Stimulated activated CD8-positive, alpha-beta memory T cell treated with anti-CD3 and anti-CD28 coated beads, Interleukin-7, amount 100 ng/mL, for 4 hours (primary cell): ENCODE measurements at places on chromosomes 2 and 18.

DNA sequence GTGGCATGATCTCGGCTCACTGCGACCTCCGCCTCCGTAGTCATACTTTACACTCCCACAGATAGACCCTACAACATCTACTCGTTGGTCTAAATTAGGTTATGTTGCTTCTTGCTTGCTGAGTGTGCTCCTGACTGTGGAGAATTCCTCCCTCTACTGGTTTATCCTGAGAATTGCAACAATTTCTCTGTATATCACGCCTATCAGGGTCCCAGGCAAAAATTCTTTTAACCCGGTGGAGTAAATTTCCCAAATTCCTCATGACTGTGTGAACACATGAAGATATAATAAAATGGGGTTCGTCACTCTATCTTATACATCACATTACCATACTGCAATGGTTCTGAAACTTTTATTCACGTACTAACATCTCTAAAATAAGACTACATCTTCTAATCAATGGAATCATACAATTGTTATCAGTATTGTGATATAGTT is 156.7 kb downstream of the EVA1A start:
- no peak for DNase-seq

DNA sequence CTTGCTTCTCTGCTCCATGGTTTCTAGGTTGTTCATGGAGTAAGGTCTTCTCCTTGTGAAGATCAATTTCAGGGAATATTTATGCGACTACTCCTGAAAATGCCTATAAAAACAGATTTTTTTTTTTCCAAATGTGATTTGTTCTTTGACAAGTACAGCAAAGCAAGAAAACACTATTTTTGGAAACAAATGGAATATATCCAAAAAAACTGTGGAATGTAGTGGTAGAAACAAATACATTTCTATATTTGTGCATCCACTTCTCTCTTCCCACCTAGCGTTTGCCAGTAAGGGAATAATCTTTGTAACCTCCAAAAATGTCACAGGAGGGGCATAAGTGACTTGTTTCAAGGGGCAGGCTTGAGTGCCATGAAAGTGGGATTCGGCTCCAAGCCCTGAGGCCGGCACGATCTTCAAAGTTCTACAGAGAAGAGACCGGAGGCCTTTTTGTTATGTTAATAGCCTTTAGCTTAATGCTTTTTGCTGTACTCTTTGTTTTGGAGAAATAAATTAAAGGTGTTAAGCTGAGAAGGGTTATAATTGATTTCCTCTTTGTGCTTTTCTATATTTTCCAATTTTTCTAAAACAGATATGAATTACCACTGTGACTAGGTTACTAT is 200.6 kb downstream of the NRP2 start:
- DNase-seq, result no peak

- DNase-seq, result no peak
These were observed 69.1 kb upstream of the FOXI3 start for GRCh38 chr2:88521445-88522073.

- DNase-seq, result no peak
These were observed 205.5 kb upstream of the KCNH7 start for GRCh38 chr2:163044114-163044513.

- DNase-seq, result no peak
These were observed 48.0 kb downstream of the SERPINB8 start for GRCh38 chr18:64017870-64018269.

- no peak for DNase-seq
These were observed 220.0 kb upstream of the TANK start for GRCh38 chr2:160940271-160940670.

- DNase-seq, result no peak
These were observed 402.0 kb upstream of the UBE2E3 start for GRCh38 chr2:180578441-180578840.

DNA sequence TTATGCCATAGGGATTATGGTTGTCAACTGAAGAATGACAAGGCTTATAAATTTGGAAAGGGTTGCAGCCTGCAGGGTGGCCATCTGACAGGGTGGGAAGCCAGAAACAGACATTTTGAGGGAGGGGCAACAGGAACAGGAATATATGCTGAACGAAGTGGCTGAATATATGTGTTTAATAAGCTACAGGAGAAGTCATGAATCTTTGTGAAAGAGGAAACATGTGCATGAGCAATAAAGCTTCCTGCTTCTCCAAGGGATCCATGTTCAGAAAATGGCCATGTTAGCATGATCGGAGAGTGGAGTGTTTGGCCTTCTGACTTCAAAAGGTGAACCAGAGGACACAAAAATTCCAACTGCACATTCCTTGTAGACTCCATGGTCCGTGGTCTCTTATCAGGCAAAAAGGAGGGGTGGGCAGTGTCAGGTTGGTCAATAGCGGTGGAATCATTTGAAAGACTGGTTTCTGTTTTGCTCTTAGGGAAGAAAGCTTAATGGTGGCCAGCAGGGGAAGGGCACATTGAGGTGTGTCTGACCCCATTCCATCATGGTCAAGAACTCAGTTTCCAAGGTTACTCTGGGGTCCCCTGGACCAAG is 144.1 kb downstream of the SOCS6 start:
- DNase-seq, result no peak

DNA sequence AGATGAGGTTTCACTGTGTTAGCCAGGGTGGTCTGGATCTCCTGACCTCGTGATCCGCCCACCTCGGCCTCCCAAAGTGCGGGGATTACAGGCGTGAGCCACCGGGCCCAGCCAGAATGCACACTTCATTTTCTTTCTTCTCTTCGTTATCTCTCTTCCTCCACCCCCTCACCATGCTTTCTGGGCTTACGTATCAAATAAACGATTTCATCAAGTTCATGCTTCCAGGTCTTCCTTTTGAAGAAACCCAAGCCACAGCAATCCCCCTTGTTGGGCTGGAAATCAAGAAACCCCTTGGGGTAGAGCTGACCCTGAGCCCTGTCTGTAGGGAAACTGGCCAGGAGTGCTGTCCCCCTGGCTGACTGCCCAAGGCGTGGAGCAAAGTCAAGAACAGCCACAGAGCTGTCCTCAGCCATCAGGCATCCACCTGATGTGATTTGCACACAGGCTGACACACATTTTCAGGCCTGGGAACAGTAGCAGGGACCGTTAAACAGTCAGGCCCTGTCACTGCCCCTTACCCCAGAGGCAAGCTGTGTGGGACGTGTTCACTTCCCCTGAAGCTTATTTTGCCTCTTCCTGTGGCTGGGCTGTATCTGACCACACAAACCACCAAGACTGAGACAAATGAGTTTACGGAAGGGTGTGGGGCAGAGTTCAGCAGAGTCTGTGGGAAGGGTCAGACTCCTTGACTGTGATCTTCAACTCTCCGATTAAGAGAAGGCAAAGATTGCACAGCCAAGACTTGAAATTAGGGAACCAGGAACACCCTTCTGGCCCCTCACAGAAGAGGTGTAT is 15.1 kb upstream of the NMUR1 start:
- peak; percentile 47 for DNase-seq

DNA sequence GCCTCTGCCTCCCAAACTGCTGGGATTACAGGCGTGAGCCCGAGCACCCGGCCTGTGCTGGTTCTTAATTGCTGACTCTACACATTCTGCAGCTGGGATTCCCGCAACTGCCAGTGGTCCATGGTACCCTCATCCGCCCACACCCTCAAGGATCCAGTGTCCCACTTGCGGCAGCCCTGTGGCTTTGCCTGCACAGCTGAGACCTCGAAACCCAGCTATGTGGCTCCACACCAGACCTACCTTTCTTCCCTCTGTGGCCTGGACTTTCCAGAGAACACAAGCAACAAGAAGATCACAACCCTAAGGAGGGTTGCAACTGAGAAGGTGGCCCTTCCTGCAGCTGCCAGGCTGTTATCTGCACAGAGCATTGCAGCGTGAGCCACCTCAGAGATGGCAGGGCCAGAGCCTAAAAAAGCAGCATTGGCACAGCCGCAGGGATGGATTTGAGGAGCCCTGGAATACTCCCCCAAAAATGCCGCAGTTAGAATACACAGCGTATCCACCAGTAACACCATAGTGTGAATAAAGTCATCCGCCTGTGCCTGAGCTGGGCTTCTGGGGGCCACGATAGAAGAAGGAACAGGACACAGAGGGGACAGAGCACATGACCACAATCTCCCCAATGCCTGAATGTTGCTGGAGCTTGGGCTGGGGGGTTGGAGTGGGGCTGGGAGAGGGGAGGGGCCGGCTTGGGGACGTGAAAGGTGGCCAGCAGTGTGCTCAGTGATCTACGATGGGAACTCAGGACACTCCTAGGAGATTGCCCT is 1.9 kb downstream of the GPR55 start:
- no peak for DNase-seq

DNA sequence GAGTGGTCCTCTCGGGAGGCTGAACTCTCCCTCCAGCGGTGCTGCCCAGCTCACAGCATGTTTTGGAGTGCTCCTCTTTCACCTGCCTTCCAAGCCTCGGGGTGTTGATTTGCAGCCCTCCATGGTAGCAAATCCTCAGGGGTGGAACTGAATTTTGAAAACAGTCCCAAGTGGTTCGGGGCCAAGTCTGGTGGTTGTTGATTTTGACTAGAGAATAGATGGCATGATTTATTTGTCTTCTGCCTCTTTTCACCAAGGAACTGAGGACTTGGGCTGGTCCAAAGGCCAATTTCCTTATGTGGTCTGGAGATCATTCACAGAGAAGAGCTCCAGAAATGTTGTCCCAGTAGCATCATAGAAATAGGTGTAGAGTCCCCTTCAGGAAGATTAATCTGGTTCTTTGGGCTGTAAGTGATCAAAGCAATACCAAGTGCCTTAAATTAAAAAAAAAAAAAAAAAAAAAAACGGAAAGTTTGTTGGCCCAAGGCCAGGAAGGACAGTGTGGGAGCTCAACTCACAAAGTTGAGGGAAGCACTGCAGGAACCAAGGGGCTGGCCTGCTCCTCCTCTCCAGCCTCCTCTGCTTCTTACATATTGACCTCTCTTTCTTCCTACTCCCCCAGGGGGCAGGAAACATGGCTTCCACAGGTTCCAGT is 2.5 kb upstream of the DES start:
- no peak for DNase-seq

GRCh38 chr2:177989029-177989885 is 83.3 kb downstream of the PDE11A start:
- DNase-seq, result no peak

- no peak for DNase-seq
These were observed 134.2 kb upstream of the HNRNPA3 start for GRCh38 chr2:177078416-177078815.

DNA sequence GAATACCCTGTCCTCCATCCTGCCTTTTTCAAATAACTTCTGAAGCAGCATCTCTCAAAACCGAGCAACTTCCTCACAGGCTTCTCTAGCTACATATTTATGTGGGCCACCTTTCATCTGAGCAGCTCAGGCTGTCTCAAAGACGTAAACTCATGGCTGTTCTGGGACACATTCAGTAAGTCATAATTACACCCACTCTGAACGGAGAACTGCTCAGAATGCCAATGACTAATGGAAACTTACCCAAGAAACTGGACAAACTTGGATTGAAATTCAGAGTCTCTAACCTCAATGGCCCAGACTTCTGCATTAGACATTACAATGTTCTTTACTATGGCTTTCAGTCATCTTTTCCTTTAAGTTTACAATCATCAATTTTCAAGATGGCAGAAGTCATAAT is 145.2 kb downstream of the RAD51AP2 start:
- no peak for DNase-seq

GRCh38 chr2:216925636-216926366 is 65.9 kb upstream of the TNP1 start:
- DNase-seq, result no peak

GRCh38 chr2:221485503-221485870 is 86.6 kb downstream of the EPHA4 start:
- no peak for DNase-seq

- DNase-seq, result no peak
These were observed 107.8 kb upstream of the LRATD1 start for GRCh38 chr2:14524803-14525080.

- peak; percentile 46 for DNase-seq
These were observed 722 bp downstream of the BAZ2B start for GRCh38 chr2:159615367-159616285.

- no peak for DNase-seq
These were observed 18.7 kb downstream of the IMMT start for GRCh38 chr2:86176597-86176996.

GRCh38 chr2:85754313-85755095 is 713 bp downstream of the ATOH8 start:
- peak; percentile 33 for DNase-seq

DNA sequence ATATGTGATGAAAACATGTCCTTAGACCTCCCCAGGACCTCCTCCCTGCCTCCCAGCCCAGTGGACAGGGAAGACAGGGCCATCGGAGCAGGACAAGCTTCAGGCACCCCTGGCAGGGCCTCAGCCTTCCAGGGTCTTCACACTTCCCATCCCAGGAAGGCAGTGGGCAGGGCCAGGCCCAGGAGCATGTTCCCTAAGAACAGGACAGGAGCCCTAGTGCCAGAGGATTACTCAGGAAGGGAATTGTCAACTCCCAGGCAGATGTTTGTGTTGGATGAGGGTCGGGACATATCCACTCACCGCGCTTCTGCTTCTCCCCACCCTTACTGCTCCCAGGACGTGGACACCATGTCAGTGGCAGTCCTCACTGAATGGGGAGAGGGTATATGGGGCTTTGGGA is 138.9 kb downstream of the TNS1 start:
- no peak for DNase-seq

DNA sequence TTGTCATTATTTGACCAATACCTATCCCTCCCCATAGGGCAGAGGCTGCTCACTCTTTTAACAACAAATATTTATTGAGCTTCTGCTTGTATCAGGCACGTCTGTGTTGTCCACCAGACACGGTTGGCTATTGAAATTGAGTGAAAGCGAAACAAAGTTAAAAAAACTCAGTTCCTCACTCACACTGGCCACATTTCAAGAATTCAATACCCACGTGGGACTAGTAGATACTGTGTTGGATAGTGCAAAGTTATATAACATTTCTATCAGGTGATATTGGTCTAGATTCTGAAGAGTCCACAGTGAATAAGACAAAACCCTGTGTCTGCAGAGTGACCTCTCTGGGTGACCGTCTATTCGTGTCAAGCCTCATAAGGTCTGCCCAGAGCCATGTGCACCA is 43.9 kb upstream of the GALR1 start:
- no peak for DNase-seq

DNA sequence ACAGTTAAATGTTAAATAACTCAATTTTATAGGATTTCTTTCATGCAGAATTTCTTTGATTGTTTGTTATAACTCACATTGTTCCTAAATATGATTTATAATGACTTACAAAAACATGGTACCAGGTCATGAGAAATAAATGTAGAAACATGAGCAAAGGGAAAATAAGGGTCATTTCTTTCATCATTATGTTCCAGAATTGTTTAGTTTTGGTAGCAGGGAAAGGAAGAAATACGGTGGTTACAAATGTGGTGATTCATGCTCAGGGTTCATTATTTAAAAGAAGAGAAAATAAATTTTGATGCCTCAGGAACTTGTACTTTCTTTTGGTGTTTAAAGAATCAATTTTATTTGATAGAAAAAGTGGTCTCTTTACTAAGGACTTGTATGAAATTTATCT is 4.4 kb downstream of the LYPD6B start:
- no peak for DNase-seq

DNA sequence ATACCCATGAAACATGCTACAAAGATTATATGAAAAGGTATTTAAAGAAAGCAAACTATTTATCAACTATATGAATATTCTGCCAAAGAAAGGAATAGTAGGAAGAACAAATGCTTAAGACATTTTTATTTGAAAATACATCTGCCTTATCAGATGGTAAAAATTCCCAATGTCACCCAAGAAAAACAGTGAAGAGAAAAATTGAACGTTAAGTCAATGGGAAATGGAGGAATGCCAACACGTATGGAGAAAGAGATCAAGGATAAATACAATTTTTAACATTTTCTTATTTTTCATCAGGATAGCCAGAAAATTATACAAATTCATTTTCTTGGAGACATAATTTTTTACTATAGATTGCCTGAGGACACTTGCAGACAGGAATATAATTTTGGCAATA is 394.2 kb downstream of the ZEB2 start:
- DNase-seq, result no peak

- no peak for DNase-seq
These were observed 225.5 kb upstream of the VRK2 start for GRCh38 chr2:57821088-57821487.
